CD4-positive, alpha-beta T cell treated with Interleukin-10 for 1 hour (primary cell): ENCODE measurements at places on chromosomes 3 and 15.

- DNase-seq: no peak
Measured at GRCh38 chr3:107384907-107385306, 7.7 kb downstream of the CCDC54 start.

- DNase-seq: no peak
Measured at GRCh38 chr3:187913617-187914033, 168.4 kb upstream of the BCL6 start.

DNA sequence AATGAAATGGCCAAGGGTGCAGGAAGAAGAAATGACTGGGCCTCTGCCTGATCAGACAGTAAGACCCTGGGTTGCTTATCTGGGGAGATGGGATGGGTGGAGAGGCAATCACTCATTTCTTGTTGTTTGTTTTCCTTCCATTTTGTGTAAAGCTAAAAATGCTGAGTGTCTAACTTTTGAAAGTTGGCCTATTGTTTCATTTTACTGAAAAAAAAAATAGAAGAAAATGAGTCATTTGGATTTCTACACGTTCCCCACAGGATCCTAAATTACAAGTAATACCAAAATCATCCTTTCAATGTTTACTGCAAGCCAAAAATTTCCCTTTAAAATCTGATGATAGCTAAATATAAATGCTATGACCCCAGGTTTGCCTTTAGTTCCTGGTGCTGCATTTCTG is 30.6 kb downstream of the PTX3 start:
- DNase-seq: no peak

DNA sequence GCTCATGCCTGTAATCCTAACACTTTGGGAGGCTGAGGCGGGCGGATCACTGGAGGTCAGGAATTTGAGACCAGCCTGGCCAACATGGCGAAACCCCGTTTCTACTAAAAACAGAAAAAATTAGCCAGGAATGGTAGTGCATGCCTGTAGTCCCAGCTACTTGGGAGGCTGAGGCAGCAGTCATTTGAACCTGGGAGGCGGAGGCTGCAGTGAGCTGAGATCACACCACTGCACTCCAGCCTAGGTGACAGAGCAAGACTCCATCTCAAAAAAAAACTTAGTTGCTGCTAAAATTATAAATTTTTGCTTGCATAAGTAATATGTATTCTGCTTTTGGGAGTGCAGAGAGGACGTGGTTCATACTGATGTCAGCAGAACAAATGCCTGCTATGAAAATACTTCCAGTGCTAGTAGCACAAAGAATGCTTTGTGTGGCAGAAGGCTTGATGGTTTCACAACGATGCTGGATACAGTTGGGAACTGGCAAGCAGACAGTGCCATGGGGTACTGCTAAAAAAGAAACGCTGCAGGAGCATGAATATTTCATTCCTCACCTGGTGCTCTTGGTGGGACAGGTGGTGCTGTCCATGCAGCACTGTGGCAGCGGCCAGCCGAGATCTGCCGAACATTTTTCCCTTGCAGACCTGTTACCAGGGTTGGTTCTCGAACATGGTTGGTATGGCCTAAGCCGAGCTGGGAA is 31.1 kb downstream of the FBXL22 start:
- DNase-seq: no peak

GRCh38 chr15:75840659-75841058 is 2.6 kb upstream of the UBE2Q2 start:
- DNase-seq: no peak

DNA sequence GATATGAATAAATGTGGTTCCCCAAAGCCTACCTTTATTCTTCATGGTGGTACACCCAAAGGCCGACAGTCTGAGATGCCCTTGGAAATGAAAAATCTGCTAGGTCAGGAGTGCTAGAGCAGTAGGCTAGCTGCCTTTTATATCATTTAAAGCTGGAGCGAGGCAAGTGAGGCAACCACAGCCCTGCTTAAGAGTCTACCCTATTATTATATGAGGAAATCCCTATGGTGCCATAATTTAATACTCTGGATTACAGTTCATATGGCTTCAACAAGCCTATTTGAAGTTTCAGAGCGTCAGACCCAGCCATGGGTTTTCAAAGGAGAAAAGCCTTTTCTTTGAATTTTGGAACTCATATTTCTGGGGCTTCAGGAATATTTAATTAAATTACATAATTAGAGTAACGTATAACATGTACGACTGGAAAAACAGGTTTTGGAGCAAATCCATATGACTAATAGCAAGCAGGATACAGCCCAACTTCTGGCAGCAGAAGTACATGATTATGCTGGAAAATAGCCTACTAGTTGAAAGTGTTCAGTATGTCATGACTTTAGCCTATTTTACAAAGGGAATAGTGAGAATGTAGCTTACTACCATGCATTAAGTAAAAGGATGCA is 18.0 kb upstream of the SLTM start:
- no peak for DNase-seq

DNA sequence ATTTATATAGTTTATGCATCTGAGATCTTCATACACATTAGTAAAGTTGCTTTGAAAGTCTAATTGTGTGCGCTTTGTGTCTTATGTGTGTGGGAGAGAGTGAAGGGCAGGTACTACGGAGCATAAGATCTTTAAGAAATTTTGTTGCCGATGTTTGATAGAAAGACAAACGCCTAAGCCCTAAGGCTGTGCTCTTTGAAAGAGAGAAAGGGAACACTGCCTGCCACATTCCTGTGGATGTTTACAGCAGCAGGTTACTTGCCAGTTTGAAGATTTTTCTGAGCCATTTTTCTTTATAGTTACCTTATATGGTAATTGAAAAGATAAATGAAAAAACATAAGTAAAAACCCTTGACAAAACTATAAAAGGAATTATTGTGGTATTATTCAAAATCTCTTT is 17.0 kb downstream of the DTWD1 start:
- DNase-seq: no peak

DNA sequence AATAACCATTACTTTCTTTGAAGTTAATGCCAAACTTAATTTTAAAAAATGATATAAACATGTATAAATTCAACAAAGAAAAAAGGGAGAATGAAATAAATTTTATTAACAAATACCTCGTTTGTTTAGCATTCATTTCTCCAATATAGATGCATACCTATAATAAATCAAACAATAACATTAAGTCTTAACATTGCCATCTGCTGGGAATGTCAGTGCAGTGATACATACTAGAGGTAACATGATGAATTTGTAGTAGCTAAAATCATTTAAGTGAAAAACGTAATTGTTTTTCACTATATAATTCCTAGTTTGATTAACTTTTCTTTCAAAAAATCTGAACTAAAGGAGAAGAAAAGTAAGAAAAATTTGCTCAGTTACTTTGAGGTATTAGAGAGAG is 340.2 kb upstream of the CBLB start:
- peak; percentile 46 for DNase-seq

- DNase-seq: no peak
Measured at GRCh38 chr3:85584779-85585356, 626.1 kb downstream of the CADM2 start.

DNA sequence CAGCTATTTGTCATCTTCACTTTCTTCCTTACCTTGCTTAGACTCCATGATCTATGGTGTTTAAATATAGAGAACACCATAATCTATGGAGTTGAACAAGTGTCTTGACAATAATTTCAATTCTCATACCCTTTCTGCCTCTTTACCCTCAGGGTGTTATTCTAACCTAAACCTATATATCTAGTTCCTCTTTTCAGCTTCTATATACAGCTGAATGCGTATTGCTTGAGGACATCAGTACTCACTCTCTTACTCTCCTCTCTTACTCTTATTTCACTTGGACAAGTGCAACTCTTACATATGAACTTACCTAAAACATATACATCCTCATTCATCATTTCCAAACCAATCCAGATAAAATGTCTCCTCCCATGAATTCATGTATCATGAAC is 187.1 kb downstream of the RAP2B start:
- no peak for DNase-seq

DNA sequence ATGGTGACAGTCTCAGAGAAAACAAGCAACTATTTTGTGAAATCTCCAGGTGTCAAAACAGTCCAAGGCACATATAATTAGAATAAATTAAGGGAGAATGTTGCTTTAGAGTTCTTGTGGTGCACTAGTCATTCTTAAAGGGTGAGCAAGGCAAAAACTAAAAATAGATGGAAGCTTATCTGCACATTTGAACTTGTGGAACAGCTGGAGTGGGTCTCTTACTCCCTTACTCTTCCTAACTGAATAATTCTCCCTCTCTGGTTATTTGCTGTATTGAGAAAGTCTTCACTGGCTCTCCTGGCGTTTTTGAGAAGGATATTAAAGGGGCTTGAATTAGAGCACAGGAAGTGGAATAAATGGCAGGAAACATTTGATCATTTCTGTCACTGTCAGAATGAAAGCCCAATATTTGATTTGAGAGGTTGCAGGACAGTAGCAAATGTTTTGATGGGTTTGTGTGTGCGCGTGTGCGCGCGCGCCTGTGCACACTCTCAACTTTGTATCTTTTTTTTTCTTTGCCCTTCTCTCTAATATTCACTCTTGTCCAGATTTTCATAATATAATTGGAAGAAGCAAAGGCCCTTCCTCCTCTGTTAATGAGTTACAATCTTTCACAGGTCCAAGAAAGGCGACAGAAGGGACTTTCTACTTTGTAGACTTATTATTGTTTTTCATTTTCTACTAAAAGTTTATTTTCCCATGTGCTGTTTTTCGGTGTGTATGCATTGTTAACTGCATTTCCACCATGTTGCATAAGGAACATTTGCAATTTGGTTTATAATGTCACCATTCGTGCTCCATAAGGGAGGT is 40.9 kb downstream of the AKAP13 start:
- DNase-seq: no peak
